ENCODE measurements at places on chromosomes 4 and X. TPM values are rescaled to one million over a fixed set of nuclear protein-coding genes. Genes with fewer than 3 reads are reported as not detected.

Gene CCSER1
- total RNA-seq: not detected

- no peak for DNase-seq
Observed at GRCh38 chr4:174537634-174538033, 15.3 kb upstream of the HPGD start.

DNA sequence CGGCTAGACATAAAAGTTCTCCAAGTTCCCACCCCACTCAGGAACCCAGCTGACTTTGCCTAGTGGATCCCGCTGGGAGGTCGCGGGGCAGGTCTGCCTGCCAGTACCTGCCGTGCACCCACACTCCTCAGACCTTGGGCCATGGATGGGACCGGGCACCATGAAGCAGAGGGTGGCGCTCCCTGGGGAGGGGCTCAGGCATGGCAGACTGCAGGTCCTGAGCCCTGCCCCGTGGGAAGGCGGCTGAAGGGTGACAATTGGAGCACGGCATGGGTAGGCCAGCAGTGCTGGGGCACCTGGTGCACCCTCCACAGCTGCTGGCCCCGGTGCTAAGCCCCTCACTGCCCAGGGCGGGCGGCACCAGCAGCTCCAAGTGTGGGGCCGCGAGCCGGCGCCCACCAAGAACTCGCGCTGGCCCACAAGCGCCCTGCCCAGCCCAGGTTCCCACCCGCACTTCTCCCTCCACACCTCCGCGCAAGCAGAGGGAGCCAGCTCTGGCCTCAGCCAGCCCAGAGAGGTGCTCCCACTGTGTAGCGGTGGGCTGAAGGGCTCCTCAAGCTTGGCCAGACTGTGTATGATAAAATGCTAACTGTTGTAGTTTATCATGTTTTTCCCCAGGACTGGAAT is 63.1 kb downstream of the UGT2A2 start:
- no peak for DNase-seq

DNA sequence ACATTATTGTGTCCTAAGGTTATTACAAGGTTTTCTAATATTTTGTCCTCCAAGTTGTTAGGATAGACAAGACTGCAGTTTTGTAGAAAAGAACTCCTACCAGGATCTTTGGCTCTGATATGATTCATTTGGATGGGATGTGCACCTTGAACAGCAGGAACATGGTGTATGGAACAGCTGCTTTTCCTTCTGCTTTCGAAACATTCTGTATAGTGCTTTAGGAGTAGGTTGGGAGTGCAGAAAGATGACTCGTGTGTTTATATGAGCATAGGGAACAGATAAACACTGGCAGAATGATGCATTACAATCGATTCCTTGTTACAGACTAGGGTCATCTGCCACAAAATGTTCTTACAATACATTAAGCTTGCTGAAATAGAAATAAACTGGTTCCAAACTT is 790.1 kb downstream of the DMD start:
- no peak for DNase-seq

DNA sequence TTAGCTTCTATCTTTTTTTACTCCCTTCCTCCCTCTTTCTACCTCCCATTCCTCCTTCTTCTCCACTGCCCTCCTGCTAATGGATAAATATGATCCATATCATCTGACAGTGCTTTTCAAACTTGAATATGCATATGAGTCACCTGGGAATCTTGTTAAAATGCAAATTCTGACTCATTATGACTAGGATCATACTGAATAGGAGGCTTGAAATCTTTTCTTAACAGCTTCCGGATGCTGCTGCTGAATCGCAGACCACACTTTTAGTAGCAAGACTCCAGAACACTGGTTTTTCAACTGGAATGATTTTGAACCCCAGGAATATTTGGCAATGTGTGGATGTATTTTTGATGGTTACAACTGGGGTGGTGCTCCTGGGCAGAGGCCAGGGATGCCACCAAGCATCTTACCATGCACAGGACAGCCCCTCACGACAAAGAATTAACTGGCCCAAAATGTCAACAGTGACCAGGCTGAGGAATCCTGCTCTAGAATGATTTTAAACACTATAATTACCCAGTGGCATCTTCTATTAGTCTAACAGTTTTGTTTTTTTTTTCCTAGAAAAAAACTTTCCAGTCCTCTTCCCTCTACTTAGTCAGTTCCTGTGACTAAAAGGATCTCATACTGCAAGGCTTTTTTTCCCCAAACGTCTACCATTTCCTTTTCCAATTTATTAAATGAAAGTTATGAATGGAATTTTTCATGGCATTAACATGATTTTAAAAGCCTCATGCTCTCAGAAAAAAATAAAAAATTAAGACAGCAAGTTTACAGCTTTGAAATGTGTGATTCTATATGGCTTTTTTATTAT is 10.6 kb upstream of the PYURF start:
- DNase-seq: no peak

DNA sequence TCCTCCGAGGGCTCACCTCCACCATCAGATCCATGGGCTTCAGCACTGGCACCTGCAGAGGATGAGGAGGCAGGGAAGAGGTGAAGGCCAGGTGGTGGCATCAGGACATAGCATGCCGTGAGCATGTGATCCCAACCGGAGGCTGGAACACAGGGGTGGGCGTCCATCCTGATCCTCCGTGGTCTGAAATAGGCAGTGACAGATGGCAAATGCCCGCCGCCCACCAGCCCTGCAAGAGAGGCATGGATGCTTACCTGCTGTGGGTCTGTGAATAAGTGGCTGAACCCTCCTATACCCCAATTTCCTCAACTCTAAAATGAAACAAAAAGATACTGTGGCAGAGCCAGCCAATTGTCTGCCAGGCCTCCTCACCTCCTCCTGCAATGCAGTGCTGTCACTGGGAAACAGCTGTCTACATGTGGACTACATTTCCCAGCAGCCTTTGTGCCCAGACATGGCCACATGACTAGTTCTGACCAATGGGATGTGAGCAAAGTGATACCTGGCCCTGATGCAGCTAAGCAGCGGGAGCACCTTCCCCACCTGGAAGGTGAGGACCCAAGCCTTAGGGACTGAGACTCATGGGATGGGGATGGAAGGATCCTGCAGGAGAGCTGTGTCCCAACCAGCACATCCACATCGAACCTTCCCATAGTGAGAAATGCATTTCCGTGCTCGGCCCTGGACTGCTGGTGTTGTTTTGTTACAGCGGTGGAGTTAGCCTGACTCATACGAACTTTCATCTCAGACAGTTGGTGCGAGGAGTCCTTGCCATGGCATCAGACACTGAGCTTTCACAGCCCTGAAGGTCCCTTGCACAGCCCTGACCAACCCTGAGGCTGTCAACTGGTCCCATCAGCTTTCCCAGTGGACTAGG is 99.5 kb downstream of the PPP2R2C start:
- DNase-seq: peak; percentile 75

Measured in activated CD4-positive, alpha-beta T cell treated with anti-CD3 and anti-CD28 coated beads, Interleukin-2, amount 10 ng/mL, durations not matched to agents 24 days and 14 days (primary cell).